DMS 273 treated with DMSO at 0.1 percent for 48 hours (cell line): ENCODE measurements at places on chromosomes 11 and 22.

- DNase-seq = no peak
These were observed 28.3 kb downstream of the SLC1A2 start for GRCh38 chr11:35390737-35391682.

- DNase-seq = no peak
These were observed 78.2 kb downstream of the FAM76B start for GRCh38 chr11:95711162-95711944.

DNA sequence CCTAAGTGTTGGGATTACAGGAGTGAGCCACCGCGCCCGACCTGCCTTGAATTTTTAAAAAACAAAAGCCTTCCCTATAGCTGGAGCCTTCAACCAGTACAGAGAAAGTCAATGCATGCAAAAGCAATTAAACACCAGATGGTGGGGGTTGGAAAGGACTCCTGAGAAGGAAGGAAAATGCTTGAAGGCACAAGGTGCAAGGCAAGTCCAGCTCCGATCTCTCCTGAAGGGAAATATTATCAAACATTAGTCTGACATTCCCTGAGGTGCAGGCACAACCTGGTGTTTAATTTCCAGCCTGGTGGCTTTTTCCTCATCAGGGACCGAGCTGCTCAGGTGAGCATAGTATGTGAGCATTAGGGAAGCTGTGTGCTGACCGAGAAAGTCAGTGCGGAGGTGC is 12.9 kb upstream of the RAPSN start:
- DNase-seq = no peak

DNA sequence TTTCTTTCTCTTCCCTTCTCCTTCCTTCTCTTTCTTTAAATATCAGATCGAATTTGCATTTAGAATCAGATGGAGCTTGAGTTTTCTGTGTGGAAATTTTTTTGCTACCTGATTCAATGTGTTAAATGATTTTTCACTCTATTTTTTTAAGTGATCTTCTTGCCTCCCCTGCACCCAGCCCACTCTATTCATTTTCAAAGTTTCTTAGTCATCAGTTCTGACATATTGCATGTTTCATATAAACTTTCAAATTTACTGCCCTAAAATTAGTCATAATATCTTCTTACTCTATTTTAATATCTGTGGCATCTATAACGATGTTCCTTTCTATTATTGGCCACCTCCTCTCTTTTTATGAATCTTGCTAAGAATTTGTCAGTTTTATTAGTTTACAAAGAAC is 69.1 kb downstream of the MTNR1B start:
- DNase-seq = no peak

DNA sequence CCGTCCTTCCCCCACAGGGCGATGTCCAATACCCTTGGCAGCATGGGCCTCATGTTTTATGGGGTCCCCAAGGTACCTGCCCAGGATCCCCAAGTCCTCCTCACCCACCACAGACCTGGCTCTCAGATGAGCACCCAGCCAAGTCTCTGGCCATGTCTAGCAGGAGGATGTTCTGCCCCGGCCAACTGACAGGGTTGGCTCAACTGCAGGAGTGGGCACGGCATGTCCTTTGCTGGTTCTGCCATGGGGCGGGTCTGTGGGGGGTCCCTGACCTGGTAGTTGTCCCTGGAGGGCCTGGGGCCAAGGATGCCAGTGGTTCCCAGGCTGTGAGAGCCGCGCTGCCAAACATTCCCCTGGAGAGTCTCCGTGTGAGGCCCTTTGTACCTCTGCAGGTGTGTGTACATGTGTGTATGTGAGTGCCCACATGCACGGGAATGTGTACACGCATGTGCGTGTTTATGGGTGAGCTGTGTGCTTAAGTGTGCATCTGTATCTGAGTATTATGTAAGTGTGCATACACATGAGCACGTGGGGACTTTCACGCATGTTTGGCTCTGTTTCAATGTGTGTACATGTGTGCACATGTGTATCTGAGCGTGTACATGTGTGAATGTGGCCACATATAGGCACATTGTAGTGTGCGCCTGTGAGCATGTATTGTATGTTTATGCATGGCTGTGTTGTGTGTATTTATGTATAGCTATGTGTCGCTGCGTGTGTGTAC is 85.5 kb downstream of the KCNQ1 start:
- no peak for DNase-seq
